ENCODE measurements at places on chromosomes 7 and 10.

- DNase-seq, result no peak
Measured at GRCh38 chr10:101768791-101769170, 7.1 kb downstream of the FGF8 start.

GRCh38 chr10:4519658-4520402 is 306.2 kb upstream of the AKR1E2 start:
- no peak for DNase-seq

DNA sequence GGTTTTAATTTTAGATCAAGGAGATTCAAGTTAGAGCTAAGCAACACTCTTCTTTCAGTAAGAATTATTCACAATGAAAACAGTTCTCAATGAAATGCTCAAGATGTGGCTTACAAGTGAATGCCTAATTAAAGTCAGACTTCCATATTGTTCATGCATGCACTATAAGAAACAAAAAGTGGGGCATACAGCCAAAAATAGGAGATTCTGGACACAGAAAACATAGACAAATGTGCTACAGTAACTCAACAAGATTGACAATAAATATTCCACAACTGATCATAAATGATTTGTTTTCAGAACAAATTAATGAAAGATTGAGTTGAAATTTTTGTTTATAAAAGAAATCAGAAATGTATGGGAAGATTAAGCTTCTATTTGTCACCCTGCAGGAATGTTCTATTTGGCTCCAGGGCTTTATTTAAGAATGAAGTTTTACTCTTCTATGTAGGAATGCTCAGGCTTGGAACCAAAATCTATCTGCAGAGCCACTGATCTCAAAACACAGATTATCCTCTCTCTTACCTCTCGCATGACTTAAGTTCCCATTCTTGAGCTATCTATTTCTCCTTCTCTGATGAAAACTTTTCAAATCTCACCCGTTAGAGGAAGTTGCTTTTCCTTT is 89.0 kb upstream of the PIP4K2A start:
- DNase-seq, result no peak

- DNase-seq, result no peak
Measured at GRCh38 chr7:50599385-50599784, 34.2 kb upstream of the DDC start.

GRCh38 chr7:129149511-129149910 is 5.0 kb downstream of the TSPAN33 start:
- no peak for DNase-seq

DNA sequence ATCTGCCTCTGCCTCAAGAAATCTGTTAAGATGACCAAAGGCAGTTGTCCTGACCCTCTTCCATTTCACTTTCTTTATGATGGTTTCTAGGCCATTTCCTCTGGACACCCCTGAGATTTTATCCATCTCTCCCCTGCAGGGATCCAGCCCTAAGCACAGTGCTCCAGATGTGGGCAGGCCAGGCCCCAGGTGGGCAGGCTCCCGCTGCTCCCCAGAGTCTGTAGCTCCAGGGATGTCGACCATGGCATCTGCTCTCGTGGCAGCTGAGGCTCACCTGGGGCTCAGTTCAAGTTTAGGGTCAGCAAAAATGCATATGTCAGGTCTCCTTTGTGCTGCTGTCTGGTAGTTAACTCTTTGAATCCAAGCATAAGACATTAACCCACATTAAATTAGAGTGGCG is 11.8 kb downstream of the CEP41 start:
- no peak for DNase-seq

- DNase-seq, result no peak
Measured at GRCh38 chr7:93475811-93476210, 98.7 kb downstream of the CALCR start.

- DNase-seq, result no peak
Measured at GRCh38 chr10:11653758-11654471, 42.5 kb upstream of the USP6NL start.

DNA sequence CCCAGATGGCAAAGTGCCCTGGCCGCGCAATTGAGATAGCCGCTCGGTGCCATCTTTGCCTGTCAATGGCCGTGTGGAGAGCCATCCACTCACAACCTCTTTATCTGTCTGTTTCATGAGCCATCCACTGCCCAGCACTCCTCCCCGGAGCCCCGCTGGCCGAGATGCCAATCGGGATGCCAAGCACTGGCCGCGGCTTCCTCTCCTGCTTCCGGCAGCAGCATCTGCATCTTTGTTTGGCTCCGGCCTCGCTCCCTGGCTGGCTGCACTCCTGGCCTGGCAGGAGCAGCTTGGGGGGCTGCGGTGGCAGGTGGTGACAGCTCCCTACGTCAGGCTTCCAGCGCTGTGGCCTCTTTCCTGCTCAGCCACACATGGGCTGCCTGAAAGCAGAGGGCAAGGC is 231.7 kb downstream of the USP6NL start:
- no peak for DNase-seq

Data from CD4-positive, alpha-beta T cell treated with Interleukin-17A for 1 hour (primary cell).